ENCODE measurements at places on chromosomes 1 and 21. TPM values are rescaled to one million over a fixed set of nuclear protein-coding genes. Genes with fewer than 3 reads are reported as not detected.

DNA sequence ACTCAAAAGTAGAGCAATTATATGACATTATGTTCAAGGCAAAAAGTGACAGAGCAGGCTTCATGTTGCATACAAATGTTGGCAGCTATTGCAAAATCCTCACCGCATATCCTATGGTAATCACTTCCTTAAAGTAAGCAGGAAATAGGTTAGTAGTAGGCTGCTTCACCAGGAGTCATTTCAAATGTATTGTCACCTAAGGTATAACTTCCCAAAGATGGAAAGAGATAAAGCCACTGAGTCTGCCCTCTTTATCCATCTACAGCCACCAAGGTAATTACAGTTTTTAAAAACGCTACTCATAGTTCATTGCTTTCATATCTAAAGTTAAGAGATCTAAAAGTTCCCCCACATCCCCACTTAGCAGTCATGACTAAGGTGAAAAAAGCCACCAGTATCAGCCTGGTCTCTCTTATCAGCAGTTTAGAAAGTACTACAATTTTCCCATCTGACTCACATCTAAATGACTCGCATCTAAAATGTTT is 31.6 kb upstream of the UBE2U start:
- H3K27me3 ChIP-seq = peaks cover 32% of the 10 kb centered on the region
- H3K36me3 ChIP-seq = no peaks in the 10 kb centered on the region
- H3K4me3 ChIP-seq = no peak overlapping the region
- no peaks in the 10 kb centered on the region for H3K4me1 ChIP-seq
- no peak overlapping the region for H3K27ac ChIP-seq
- DNase-seq = no peak

GRCh38 chr1:45512641-45513054 is 9.0 kb downstream of the PRDX1 start:
- DNase-seq = peak; percentile 77
- H3K36me3 ChIP-seq = peaks cover 37% of the 10 kb centered on the region
- H3K27ac ChIP-seq = no peak overlapping the region
- H3K27me3 ChIP-seq = no peaks in the 10 kb centered on the region
- peaks cover 4% of the 10 kb centered on the region for H3K4me1 ChIP-seq
- no peak overlapping the region for H3K4me3 ChIP-seq

DNA sequence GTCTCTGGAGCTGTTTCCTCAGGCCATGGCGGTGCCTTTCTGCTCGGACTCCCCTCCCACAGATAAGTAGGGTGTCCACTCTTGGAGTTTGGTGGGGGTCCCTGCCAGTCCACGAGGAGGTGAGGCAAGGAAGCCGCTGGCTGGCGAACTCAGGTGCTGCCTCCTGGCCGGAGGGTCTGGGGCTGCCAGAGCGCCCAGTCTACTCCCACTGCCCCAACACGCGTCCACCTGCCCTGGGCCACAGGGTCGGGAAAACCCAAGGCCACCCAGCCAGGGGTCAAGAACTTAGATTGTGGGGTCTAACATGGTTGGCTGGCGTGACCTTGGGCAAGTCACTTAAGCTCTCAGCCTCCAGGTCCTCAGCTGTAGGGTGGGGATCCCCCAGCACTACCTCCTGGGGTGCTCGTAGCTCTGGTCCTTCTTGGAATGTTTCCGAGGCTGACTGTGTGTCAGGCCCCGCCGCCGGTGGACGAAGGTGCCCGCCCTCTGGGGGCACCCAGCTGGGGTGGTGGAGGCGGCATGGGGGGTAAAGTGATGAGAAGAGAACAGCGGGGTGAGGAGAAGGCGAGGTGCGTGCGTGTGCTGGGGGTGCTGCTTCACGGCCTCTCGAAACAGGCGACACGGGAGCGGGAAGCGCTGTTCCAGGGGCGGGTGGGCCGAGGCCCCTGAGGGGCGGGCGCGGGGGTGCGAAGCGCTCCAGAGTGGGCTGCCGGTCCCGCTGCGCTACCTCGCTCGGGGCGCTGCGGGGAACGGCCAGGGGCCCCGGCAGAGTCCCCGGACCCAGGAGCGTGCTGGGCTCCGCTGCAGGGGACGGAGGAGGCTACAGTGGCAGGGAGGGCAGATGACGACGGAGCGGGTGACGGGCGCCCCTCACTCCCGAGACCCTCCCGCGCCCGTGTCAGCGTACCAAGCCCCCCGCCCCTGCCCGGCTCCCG is 1.2 kb downstream of the SH2D5 start:
- H3K36me3 ChIP-seq = no peaks in the 10 kb centered on the region
- H3K27ac ChIP-seq = no peak overlapping the region
- DNase-seq = no peak
- H3K27me3 ChIP-seq = peaks cover 16% of the 10 kb centered on the region
- peak overlapping the region; percentile 73 for H3K4me3 ChIP-seq
- peaks cover 22% of the 10 kb centered on the region for H3K4me1 ChIP-seq

The NUP210L gene
- total RNA-seq = 0.24 TPM

DNA sequence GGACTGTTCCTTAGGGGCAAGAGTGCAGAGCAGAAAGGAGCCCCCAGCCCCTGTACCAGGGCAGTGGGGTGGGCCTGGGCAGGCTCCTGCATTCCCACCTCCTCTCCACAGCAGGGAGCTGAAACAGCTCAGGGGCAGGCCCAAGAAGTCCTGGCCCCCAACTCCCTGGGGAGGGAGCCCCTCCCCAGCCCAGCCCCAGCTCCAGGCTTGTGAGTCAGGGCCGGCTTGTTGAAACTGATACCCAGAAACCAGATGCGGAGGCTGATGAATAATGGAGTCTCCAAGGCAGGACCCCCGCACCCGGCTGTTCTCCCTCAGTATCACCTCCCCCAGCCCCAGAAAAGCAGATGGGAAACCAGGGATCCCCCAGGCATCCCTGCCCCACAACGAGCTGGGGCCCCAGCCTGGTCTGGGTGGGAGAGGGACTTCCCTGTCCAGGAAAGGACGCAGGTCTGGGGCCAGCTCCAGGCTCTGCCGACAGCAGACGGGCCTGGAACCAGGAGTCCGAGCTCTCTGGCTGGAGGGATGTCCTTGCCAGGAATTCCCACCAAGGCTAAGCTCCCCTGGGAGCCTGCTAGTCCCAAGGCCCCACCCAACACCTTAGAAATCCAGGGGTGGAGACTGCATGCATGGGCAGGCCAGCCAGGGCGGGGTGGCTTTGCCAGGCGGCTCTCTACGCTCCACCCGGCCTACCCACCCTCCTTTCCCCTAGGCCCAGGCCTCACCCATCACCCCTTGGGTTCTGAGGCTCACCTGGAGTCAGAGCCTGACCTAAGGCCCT is 2.7 kb downstream of the PLEKHG5 start:
- peaks cover 28% of the 10 kb centered on the region for H3K27me3 ChIP-seq
- no peak overlapping the region for H3K27ac ChIP-seq
- H3K4me3 ChIP-seq = no peak overlapping the region
- no peaks in the 10 kb centered on the region for H3K36me3 ChIP-seq
- H3K4me1 ChIP-seq = peaks cover 8% of the 10 kb centered on the region

DNA sequence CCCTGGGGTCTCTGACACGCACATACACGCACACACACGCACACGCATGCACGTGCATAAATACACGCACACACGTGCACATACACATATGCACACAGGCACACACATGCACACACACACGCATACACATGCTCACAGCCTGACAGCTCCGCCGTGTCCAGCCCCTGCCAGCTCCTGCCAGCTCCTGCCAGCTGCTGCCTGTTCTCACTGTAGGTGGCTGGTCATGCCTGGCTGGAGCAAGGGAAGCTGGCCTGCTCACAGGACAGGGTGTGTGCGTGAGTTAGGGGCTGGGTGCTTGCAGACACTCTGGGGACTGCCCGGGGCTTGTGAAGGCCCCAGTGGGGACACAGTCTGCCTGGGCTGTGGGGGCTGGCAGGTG is 4.9 kb downstream of the PLCH2 start:
- no peak for DNase-seq
- H3K27me3 ChIP-seq = no peaks in the 10 kb centered on the region
- H3K4me1 ChIP-seq = peaks cover 6% of the 10 kb centered on the region
- no peak overlapping the region for H3K27ac ChIP-seq

DNA sequence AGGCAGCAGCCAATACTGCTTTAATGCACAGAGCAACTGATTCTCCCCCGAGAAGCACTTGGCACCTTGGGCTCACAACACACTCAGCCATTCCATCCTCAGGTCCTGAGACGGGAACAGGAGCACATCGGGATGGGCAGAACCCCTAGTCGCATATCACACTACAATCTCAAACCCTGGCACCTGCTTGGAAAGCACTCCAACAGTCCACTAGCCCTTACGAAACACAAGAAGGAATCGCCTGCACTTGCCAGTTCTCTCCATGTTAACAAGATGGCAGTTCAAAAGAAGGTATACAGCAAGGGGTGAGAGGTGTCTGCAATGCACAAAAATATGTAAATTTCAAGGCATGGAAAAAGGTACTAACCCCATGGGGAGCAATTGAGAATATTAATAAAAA is 21.4 kb downstream of the JAK1 start:
- H3K27ac ChIP-seq = no peak overlapping the region
- H3K4me1 ChIP-seq = peaks cover 67% of the 10 kb centered on the region
- H3K27me3 ChIP-seq = no peaks in the 10 kb centered on the region
- no peaks in the 10 kb centered on the region for H3K36me3 ChIP-seq
- H3K4me3 ChIP-seq = no peak overlapping the region

GRCh38 chr1:202038688-202039346 is 28.4 kb downstream of the ELF3 start:
- H3K4me1 ChIP-seq = no peaks in the 10 kb centered on the region
- no peak overlapping the region for H3K27ac ChIP-seq
- no peaks in the 10 kb centered on the region for H3K36me3 ChIP-seq
- no peak for DNase-seq

The OR4F16 gene
- not detected for total RNA-seq

DNA sequence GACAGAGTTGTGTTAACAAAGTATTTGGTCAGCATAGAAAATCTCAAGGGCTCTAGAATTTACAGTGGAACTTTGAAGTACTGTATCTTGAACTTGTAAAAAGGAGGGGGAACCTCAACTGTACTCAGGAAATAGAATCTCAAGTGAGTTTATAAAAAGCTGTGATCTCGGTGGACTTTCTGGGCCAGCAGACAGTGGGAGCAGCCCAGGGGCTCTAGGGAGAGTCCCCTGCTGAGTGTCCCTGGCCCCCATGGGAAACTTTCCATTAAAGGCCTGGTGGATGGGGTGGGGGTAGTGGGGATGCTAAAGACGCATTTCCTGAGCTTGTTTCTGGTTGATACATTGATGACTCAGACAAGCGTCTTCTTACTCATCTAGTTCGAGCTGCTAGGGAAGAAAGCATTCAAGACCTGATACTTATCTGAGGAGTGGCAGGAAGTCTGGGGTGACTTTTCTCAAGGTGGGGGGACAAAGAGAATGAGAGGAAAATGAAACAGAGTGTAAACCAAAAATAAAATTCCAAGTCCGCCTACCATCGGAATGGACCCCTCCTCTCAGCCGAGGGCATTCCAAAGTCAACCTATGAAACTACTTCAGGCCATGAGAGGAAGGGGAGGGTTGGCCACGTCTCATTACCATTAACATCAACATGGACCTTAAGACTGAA is 65.5 kb downstream of the NID1 start:
- H3K36me3 ChIP-seq = no peaks in the 10 kb centered on the region
- H3K4me1 ChIP-seq = peaks cover 24% of the 10 kb centered on the region
- no peaks in the 10 kb centered on the region for H3K27me3 ChIP-seq

Data from natural killer cell treated with Interleukin-12 subunit alpha and Interleukin-12 subunit beta and Interleukin-15 and Interleukin-18, amount 100 ng/mL, for 72 hours (primary cell).